Stimulated activated memory B cell treated with anti-CD40 and anti-IgM and Interleukin-4, amounts not matched to agents 10 μg/mL and 1 μg/mL and 100 μg/mL, for 72 hours (primary cell): ENCODE measurements at places on chromosomes 2 and 18.

DNA sequence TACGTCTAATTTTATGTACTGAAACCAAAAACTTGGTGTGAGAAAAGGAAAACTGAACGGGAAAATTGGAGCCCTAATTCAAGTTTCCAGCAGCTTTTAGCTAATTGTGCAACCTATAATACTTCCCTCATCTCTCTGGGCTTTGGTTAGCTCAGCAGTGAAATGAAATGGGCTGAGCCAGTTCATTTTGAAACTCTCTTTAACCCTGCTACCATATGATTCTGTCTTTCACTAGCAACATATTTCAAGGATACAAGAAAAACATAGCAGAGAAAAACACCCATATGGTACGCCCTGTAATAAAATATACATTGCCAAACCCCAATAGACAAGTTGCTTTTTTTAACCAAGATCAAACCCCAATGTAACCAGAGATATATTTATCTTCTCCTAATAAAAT, 799 bp downstream of the SYT4 start:
- no peak for ATAC-seq
- peaks cover 10% of the 10 kb centered on the region for H3K27me3 ChIP-seq
- no peak overlapping the region for H3K27ac ChIP-seq
- no peaks in the 10 kb centered on the region for H3K36me3 ChIP-seq
- no peak overlapping the region for H3K4me3 ChIP-seq

DNA sequence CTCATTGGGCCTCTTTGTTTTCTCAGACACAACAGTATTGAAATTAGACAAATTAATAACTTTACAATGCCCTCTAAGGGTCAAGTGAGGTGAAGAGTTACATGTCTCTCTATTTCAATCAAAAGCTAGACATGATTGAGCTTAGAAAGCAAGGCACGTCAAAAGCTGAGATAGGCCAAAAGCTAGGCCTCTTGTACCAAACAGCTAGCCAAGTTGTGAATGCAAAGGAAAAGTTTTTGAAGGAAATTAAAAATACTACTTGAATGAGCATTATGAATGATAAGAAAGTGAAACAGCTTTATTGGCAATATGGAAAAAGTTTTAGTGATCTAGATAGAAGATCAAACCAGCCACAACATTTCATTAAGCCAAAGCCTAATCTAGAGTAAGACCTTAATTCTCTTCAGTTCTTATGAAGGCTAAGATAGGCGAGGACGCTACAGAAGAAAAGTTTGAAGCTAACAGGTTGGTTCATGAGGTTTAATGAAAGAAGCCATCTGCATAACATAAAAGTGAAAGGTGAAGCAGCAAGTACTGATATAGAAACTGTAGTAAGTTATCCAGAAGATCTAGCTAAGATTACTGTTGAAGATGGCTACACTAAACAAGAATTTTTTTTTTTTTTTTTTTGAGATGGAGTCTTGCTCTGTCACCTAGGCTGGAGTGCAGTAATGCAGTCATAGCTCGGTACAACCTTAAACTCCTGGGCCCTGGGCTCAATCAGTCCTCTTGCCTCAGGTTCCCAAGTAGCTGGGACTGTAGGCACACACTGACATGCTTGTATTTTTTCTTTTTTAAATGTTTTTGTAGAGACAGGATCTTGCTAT, 65.5 kb downstream of the FAM117B start:
- H3K4me3 ChIP-seq = no peak overlapping the region
- peak overlapping the region; percentile 76 for H3K27ac ChIP-seq
- no peak for ATAC-seq
- no peaks in the 10 kb centered on the region for H3K27me3 ChIP-seq
- H3K4me1 ChIP-seq = peaks cover 38% of the 10 kb centered on the region

DNA sequence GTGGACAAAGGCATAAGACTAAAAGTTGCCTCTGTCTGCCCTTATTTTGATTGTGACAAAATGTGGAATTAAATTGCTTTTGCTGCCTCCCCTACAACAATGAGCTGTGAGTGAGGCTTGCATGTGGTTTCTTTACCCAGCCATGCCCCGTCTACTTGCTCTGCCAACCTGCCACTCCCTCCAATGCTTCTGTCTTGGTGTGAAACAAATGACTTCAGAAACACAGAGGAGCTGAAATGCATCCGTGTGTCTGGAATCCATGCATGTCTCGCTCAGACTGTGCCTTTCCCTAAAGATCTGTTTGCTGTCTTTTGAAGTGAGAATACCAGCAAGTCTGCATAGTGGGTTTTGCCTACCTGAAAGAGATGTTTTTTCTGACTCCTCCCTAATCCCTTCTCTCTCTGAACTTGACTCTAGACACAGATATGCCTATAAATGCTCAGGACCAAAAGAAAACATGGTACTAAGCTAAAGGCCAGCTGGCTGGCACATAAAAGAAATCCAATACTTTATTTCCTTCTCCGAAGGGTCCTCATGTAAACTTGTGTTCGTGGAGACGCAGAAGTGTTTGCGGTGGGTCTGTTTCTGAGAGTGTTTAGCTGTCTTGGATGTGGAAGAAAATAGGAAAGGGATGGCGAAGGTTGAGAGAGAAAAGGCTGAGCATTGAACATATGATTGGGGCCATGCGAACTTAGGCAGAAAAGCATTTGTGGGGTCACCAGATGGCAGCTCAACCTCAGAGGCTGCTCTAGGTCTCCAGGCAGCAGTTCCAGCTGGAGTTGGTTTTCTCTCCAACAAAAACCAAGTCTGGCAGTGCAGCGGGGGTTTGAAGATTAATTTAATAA, 120.5 kb downstream of the CCBE1 start:
- no peak overlapping the region for H3K27ac ChIP-seq
- H3K4me1 ChIP-seq = no peaks in the 10 kb centered on the region
- no peak overlapping the region for H3K4me3 ChIP-seq

DNA sequence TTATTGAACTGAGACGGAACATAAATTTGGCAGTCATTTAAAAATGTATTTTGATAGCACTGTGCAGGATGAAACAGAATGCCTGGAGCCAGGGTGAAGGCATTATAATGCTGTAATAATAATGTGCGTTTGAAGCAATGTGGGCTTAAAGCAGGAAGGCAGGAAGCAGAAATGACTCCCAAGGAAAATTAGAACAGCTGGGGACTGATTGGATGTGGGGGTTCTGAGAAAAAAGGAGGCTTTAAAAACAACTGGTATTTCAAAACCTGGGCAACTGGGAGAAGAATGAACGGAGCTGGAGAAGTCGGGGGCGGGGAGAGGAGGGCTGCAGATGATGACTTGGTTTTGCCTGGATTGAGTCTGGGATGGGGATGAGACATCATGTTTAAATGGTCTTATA, 12.6 kb downstream of the FAM124B start:
- no peak overlapping the region for H3K4me3 ChIP-seq
- H3K27me3 ChIP-seq = no peaks in the 10 kb centered on the region
- no peak overlapping the region for H3K27ac ChIP-seq

DNA sequence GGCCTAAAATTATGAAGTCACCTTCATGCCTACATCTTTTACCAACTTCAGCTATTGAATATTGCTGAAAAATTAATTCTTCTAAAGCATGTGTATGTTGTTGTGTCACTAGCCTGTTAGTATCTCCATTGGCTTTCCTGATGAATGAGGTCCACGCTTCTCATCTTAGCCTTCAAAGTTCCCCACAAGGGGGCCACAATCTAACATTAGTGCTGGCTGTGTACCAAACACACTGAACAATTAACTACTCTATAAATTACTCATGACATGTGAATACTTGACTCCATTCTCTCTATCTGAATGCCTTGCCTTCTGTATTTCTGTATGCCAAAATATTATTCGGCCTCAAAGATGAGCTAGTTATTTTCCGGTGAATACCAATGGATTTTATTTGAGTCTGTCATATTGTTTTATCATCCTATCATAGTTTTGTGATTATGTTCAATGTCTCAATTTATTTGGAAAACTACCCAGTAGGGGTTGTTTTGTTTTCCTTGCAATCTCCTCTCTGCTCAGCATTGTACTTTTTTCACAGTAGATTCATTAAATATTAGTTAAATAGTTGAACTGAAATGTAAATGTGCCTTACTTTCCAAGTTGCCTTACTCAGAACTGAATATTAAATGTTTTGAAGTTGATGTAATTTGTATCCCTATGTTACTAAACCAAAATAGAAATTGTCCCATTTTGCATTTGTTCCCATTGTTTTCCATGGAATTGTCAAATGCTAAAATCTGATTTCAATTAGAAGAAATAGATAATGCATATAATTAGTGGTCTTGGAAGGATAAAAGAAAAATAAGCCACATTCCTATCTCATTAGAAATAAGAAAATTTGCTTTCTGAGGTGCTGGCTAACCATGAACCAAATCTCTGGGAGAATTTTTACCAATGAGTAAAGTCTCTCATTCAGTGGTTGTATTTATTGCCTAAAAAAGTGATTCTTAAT, 208.4 kb upstream of the COL3A1 start:
- no peak overlapping the region for H3K4me3 ChIP-seq
- no peaks in the 10 kb centered on the region for H3K36me3 ChIP-seq
- no peaks in the 10 kb centered on the region for H3K4me1 ChIP-seq
- H3K27ac ChIP-seq = no peak overlapping the region

DNA sequence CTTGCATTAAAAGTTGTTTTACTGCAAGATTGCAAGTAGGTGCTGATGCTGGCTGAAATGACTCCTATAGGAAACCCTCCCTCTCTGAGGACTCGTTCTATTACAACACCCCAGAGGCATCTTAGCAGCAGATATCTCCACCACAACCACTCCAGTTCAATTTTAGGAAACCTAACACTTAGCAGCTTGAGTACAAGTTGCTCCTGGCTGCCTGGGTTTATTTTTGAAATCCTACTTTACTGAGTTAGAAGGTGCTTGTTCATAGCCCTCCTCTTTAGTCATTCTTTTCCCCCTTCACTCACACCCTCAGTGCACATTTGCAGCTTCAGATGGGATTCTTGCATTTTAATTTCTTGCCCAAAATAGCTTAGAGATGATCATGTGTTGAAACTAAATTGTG, 111.5 kb downstream of the MTCL1 start:
- no peak overlapping the region for H3K4me3 ChIP-seq
- ATAC-seq = no peak
- no peaks in the 10 kb centered on the region for H3K36me3 ChIP-seq

GRCh38 chr18:75405351-75405750, 22.2 kb downstream of the SMIM21 start:
- H3K4me3 ChIP-seq = no peak overlapping the region
- H3K27me3 ChIP-seq = peaks cover 32% of the 10 kb centered on the region
- ATAC-seq = no peak
- H3K4me1 ChIP-seq = no peaks in the 10 kb centered on the region
- H3K36me3 ChIP-seq = no peaks in the 10 kb centered on the region
- H3K27ac ChIP-seq = no peak overlapping the region

GRCh38 chr2:74861531-74861930, 27.6 kb downstream of the HK2 start:
- H3K4me1 ChIP-seq = peaks cover 30% of the 10 kb centered on the region
- H3K4me3 ChIP-seq = no peak overlapping the region
- no peaks in the 10 kb centered on the region for H3K27me3 ChIP-seq
- ATAC-seq = no peak
- peaks cover 12% of the 10 kb centered on the region for H3K36me3 ChIP-seq
- no peak overlapping the region for H3K27ac ChIP-seq

- H3K27me3 ChIP-seq = no peaks in the 10 kb centered on the region
- H3K27ac ChIP-seq = no peak overlapping the region
- no peak overlapping the region for H3K4me3 ChIP-seq
- H3K36me3 ChIP-seq = no peaks in the 10 kb centered on the region
Observed at GRCh38 chr18:35378574-35378896, 1.4 kb upstream of the ZNF396 start.

DNA sequence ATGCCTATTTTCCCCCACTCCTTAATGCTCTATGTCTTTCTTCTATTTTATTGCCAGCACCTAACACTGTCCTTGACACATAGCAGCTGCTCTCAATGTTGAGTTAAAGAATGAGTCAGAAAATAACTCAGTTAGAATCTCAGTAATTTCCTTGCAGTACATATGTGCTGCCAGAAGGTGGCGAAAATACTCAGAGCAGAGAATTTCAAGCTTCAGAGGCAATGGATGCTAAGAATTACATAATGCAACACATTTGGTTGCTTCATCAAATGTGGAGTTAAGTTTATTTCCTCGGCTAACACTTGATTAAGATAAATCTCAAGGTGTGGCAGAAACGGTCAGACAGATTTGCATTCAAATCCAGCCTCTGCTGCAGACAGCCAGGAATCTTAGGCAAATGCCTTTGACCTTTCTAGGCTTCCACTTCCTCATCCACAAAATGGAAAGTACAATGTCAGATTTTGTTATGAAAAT, 105.6 kb downstream of the VSNL1 start:
- no peak overlapping the region for H3K4me3 ChIP-seq
- peaks cover 5% of the 10 kb centered on the region for H3K36me3 ChIP-seq
- ATAC-seq = peak; percentile 76
- H3K27me3 ChIP-seq = no peaks in the 10 kb centered on the region
- no peak overlapping the region for H3K27ac ChIP-seq

GRCh38 chr2:151071382-151071781, 190.3 kb downstream of the RBM43 start:
- H3K4me3 ChIP-seq = no peak overlapping the region
- no peaks in the 10 kb centered on the region for H3K4me1 ChIP-seq
- peaks cover 12% of the 10 kb centered on the region for H3K27me3 ChIP-seq
- ATAC-seq = no peak
- H3K27ac ChIP-seq = no peak overlapping the region

DNA sequence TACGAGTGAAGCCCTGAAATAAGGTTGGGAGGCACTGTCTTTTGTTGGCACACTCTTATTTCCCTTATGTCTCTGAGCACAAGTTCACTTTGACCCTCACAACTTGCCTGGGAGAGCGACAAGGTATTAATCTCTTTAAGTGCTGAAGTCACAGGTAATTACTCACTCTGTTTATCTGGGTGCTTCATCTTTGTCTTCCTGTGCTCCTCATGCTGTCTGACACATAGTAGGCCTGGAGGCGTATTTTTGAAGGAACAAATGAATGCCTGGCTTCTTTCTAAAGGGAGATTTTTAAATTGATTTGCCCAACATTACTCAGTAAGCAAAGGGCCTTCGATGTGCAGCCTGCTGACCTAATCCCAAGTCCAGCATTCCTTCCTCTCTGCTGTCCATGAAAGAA, 507.1 kb upstream of the TNP1 start:
- no peak overlapping the region for H3K27ac ChIP-seq
- H3K27me3 ChIP-seq = no peaks in the 10 kb centered on the region
- no peaks in the 10 kb centered on the region for H3K36me3 ChIP-seq
- H3K4me1 ChIP-seq = no peaks in the 10 kb centered on the region

GRCh38 chr2:1745171-1746023, 1.1 kb upstream of the PXDN start:
- H3K4me3 ChIP-seq = no peak overlapping the region
- no peak overlapping the region for H3K27ac ChIP-seq
- H3K27me3 ChIP-seq = peaks cover 65% of the 10 kb centered on the region
- no peak for ATAC-seq
- H3K36me3 ChIP-seq = no peaks in the 10 kb centered on the region
